ENCODE measurements at places on chromosomes 11 and 22. TPM values are rescaled to one million over a fixed set of nuclear protein-coding genes. Genes with fewer than 3 reads are reported as not detected.

DNA sequence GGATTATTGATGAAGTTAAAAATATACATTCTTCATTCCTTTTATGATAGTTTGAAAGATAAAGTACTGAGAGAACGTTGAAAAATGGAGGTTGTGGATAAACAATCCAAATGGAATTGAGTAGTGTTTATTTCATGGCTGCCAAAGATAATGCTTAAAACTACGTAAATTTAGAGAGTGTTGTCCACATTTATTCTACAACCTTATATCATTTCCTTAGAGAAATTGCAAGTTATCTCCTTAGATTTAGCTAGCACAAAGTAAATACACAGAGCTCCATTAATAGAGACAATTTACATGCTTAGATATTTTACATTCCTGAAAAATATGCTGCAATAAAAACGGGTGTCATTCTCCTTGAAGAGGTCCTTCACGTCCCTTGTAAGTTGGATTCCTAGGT lies 146.5 kb upstream of the CCDC179 start:
- no peak for DNase-seq

DNA sequence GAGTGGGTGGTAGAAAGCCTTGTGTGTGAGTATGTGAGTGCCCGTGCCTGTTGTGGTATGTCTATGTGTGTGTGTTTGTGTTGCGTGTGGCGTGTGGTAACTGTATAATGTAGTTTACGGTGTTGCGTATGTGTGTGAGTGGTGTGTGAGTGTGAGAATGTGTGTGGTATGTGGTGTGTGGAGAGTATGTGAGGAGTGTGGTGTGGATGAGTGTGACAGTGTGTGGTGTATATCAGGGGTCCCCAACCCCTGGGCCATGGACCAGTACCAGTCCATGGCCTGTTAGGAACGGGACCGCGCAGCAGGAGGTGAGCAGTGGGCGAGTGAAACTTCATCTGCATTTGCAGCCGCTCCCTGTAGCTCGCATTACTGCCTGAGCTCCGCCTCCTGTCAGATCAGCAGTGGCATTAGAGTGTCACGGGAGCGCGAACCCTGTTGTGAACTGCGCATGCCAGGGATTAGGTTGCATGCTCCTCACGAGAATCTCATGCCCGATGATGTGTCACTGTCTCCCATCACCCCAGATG lies 5.7 kb downstream of the UPK3A start:
- DNase-seq: no peak

- DNase-seq: no peak
These were observed 429 bp downstream of the VEGFB start for GRCh38 chr11:64234647-64235379.

The CDKN1C gene
- 213 TPM for polyA plus RNA-seq

The TH gene
- polyA plus RNA-seq: 0.33 TPM

GRCh38 chr22:23245799-23246136 lies 65.5 kb downstream of the BCR start:
- DNase-seq: no peak

GRCh38 chr11:125886997-125887372 lies 483 bp upstream of the HYLS1 start:
- no peak for DNase-seq

DNA sequence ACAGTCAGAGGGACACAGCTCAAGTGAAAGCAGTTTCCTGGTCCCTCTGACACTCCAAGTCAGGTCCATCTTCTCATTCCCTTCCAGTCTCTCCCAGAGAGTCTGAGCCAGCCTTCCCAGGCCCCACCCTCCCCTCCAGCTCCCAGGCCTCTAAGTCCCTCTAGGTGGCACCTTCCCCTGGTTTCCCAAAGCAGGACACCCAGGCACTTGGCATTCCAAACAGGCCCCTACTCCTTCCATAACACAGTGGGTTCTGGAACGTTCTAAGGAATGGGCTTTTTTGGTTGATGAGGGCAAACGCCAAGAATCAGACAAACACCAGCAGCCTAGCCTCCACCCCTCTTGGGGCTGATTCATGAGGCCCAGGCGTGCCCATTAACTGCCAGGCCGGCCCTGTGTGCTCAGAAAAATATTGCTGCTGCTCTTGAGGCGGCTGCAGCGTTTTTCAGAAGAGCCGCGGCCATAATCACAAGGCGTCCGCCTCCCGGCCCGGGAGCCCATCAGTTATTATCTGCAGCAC lies 418.7 kb downstream of the SOX6 start:
- no peak for DNase-seq

The ACTN3 gene
- 24.1 TPM for polyA plus RNA-seq

The LDHAL6A gene
- polyA plus RNA-seq: 0.14 TPM

The KRTAP5-10 gene
- polyA plus RNA-seq: not detected

- DNase-seq: no peak
These were observed 64.9 kb downstream of the BCR start for GRCh38 chr22:23245045-23245798.

The NXPE4 gene
- polyA plus RNA-seq: not detected

DNA sequence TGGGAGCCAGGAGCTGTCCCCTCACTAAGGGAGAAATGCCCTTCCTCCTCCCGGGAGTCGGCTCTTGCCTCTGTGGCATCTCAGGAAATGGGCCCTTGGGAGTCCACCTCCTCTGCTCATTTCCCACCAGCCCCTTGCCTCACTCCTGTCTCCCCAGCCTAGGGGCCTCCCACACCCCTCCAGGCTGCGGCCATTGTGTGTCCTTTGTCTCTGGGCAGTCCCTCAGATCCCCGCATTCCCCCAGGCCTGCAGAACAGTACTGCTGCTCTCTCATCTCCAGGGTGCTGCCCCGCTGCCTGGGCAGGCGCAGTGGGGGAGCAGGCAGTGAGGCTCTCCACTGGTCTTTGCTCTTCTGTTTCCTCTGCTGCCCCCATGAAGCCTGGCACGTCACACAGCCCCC lies 25.0 kb downstream of the ADA2 start:
- DNase-seq: no peak

DNA sequence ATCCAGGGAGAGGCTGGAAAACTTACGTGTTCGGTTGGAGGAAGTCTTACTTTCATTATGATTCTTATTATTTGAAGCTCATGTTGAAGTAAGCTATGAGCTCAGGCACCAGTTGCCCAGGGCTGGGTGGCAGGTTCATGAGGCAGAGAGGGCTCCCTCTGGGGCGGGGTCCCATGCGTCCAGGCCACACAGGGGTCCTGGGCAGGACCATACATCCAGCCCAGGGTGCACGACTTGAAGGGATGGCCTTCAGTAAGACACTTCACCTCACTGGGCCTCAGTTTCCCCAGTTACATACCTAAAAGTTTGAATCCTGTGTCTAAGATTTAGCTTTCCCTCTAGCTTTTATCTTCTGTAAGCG lies 107.3 kb upstream of the B3GAT1 start:
- DNase-seq: no peak

DNA sequence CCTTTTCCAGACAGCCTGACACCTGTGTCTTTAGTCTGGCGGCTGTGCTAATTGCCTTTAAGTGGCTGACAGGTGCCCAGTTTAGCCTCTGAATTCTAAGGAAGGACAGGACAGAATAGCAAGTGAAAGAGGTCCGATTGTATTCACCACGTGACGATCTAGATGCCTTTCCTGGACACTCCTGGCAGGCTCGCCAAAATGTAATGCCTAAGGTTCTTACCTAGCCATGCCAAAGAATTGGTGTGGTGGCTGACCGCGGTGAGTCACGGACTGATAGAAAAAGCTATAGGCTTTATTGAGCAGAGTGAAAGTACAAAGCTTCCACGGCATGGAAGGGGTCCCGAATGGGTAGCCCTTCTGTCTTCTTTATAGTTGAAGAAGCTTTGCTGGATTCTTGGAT lies 26.7 kb downstream of the ANKRD42 start:
- DNase-seq: no peak

- DNase-seq: no peak
These were observed 10.9 kb upstream of the MRPL23 start for GRCh38 chr11:1936072-1936780.

GRCh38 chr22:39142088-39142680 lies 10.3 kb downstream of the CBX7 start:
- DNase-seq: no peak

GRCh38 chr11:67561971-67562619 lies 21.5 kb upstream of the GSTP1 start:
- no peak for DNase-seq

The APLP2 gene
- polyA plus RNA-seq: 122 TPM

GRCh38 chr22:18031695-18032454 lies 7.5 kb upstream of the MICAL3 start:
- no peak for DNase-seq

All from forelimb muscle (tissue), 1 donor.